ENCODE measurements at places on chromosomes 5 and 9.
A peak's percentile ranks its signal among the peaks of the same experiment; 100 is the strongest.

DNA sequence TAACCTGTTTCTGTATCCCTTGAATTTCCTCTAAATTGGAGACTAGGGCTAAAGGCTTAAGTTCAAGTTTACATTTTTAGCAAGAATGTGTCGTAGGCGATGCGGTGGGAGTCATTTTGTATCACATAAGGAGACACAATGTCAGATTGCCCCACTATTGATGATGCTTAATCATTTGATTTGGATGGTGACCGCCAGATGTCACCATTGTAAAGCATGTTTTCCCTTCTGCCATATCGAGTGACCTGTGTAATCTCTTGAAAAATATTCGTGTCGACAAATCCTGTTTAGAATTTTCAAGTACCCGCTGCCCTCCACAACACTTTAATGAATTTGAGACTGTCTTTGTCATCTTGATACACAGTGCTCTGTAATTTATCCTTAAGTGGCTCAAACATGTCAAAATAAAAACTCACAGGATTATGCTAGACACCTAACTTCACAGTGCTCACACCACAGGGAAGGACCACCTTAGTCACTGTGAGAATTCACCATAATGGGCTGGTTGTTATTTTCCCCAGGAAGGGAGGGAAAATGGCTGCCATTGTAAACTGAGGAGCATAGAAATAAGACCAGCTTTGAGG is 34.5 kb upstream of the SLC46A2 start:
- DNase-seq = no peak

GRCh38 chr5:1139331-1140170 is 27.7 kb upstream of the SLC12A7 start:
- no peak for DNase-seq

DNA sequence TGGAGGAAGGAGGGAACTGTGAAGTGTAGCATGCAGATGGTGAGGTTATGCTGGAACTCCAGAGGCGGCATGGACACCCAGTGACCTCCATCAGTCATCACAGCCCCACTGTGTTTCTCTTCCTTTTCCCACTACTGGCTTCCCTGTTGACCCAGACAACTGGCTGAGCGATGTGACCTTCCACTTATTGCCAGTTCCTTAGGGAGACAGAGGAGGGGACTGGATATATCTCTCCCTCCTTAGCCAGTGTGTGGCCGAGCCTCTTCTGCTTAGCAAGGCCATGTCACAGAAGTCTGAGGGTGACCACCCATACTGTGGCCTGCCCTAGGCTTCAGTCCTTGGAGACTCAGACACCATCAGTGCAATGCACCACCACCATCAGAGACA is 3.0 kb upstream of the PHYKPL start:
- no peak for DNase-seq

- no peak for DNase-seq
Measured at GRCh38 chr5:98110282-98110691, 663.2 kb upstream of the RGMB start.

GRCh38 chr5:87307796-87308423 is 40.2 kb downstream of the RASA1 start:
- no peak for DNase-seq

GRCh38 chr5:96051401-96051830 is 89.8 kb upstream of the ELL2 start:
- no peak for DNase-seq

DNA sequence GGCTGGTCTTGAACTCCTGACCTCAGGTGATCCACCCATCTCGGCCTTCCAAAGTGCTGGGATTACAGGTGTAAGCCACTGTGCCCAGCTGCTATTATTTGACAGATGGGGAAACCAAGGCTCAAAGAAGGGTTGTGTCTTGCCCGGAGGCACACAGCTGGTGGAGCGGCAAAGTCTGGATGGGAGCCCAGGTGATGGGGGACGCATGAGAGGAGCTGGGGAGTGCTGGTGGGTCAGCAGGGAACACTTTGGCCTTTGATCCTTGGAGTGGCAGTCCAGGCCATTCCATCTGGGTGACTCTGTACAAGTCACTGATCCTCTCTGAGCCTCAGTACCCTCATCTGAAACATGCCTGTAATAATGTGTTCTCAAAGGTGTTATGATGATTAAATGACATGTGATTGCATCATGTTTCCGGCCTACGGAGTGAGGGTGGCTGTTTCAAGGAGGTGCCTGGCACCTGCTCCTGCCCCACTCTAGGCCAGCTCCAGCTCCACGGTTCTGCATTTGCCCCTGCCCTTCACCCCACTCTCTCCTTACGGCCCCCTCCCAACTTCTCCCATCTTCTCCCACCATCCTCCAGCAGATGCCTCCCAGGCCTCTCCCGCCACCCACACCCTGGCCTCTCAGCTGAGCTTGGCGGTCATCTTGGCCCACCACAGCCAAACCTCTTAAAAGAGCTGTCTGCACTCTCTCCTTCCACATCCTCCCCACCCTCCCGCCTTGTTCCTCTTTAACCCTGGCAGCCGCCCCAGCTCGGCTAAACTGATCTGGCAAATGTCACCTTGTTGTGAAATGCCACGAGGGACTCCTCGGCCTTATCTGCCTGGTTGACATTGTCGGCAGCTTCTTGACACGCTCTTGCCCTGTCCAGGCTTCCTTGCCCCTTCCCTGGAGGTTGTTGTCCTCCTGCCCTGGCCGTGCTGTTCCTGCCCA is 5.5 kb upstream of the DBN1 start:
- DNase-seq = no peak

DNA sequence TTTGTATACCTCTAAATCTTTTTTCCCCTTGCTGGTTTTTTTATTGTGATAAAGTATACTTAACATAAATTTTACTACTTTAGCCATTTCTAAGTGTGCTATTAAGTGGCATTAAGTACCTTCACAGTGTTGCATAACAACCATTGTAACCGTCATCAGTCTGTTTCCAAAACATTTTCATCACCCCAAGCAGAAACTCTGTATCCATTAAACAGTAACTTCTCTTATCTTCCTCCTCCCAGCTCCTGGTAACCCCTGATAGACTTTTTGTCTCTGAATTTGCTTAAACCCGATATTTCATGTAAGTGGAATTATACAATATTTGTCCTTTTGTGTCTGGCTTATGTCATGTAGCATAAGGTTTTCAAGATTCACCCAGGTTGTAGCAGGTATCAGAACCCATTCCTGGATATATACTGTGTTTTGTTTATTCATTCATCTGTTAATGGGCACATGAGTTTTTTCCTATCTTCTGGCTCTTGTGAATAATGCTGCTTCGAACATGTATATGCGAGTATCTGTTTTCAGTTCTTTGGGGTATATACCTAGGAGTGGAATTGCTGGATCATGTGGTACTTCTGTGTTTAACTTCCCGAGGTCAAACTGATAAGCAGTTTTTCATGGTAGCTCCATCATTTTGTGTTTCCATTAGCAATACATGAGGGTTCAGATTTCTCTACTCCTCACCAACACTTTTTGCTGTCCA is 66.4 kb downstream of the EHMT1 start:
- no peak for DNase-seq

- DNase-seq = no peak
Measured at GRCh38 chr9:35102465-35102768, 514 bp downstream of the STOML2 start.

DNA sequence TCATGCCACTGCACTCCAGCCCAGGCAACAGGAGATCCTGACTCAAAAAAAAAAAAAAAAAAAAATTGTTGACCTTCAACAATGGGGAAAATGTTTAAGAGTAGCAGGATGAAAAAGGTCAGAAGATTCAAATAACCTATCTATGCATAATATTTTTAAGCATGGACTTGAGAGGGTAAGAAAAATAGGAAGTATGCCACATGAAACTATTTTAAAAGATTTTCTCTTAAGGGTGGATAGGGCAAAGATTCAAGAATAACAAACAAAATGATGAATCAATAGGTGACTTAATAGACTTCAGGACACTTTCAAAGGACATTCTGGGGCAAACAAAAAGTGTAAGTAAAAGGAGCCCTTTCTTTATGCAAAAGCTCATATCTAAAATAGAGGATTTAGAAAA is 3.2 kb downstream of the TEX48 start:
- DNase-seq = no peak

GRCh38 chr5:73729329-73729728 is 103.3 kb downstream of the ARHGEF28 start:
- no peak for DNase-seq

DNA sequence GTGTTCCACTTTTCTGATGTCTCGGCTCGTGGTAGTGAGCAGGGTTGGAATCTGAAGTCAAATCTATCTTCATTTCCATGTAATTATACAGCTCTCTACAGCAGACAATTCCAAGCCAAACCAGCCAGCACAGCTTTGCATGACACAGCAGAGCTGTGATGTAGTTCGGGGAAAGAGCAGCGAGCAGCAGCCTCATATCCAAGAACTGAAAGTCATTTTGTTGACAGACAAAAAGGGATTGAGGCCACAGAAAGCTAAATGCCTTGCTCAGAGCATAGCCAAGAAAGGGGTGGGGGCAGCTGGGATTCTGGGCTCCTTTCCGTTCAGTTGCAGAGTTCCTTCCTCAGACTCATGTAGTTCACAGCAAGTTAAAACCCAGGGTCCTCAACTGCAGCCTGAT is 32.1 kb downstream of the LCP2 start:
- no peak for DNase-seq

DNA sequence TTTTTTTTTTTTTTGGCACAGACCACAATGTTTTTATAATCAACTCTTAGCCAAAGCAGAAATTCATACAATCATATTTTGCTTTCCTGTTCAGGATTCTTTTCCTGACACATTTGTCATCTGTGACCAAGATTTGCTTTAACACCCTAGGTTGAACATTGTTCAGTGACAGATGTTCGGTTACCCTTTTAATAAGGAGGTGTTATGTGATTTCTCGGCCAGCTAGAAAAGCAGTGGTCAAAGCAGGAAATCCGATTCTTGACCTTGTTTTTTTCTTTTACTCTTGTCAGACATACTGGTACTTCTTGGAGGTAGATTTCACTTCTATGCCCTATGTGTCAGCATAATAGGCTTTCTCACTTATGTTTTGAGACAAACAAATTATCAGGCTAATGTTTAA is 335.3 kb upstream of the ACTBL2 start:
- DNase-seq = no peak

DNA sequence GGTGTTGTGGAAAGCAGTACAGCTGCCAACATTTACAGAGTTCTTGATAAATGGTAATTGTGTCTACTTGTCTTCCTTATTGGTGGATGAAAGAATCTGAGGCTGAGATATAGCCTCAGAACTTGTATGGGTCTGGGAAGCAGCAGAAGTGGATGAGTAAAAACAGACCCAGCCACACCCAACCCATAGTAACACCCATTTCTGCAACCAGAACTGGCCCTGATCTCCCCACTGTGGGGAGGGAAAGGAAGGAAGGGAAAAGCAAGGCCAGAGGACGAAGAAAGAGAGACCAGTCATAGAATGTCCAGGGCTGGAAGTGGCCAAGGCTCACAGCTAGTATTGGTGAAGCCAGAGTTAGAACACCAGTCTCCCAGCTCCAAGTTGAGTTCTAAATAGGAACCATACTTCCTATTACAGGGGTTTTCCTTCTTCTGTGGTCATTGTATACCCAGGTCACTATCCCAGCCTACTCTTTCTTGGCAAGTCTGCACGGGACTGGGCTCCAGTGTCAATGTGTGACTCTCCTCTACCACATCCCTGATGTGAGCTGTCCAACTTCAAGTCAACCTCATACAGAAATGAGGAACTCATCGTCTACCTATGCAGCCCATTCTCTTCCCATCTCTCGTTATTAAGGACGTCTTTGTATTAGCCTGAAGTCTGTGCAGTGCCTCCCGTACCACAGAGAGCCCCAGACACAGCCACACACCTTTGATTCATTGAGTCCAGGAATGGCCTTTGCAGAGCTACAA is 35.9 kb downstream of the ITK start:
- DNase-seq = no peak

DNA sequence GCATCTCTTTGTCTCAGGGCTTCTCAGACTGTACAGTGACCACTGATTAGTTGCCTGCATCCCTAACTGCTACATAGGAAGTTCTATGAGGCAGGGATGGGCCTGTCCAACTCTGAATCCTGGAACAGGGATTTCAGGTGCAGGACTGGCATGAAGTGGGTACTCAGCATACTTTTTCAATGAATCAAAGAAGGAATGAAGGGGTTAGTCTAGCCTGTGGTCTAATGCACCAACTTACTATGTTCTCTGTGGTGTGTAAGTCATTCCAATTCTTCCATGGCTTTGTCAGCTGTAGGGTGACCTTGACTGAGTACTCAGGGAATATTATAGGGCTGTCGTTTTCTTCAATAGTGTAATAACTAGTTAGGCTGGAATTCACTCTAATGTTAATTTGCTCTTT is 8.3 kb downstream of the COL15A1 start:
- DNase-seq = no peak

- no peak for DNase-seq
Measured at GRCh38 chr9:8346296-8346695, 546.7 kb upstream of the DMAC1 start.

DNA sequence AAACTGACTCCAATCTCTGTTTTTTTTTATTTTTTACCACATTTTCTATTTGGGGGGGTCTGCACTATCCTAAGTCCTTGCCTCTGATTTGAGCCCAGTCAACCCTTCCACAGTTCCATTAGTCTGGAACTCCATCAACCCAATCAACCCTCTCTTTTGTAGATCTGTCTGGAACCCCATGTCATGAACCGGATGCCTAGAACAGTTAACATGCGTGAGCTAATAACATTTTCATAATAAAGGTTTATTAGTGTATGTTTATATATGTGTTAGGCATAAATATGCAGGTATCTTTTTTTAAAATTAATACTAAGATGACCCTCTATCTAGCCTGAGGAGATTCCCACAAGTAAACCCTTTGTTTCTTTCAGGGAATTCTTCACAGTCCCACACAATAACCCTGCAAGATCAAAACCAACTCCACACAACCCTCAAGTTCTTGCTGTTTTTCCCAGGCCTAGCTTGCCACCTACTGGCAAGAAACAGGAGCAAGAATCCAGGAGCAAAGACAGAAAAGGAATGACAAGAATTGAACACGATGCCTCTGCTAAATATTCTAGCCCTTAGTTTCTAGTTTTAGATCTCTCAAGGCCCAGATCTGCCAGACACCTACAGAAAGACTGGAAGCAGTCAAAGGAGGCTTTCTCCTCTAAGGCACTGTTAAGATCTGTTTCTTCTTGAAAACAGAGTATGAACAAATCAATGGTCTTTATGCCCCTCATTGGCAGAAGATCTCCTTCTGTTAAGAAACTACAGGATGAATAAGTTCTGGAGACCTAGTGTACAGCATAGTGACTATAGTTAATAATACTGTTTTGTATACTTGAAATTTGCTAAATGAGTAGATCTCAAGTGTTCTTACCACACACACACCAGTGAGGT is 100.4 kb downstream of the TRIM36 start:
- peak; percentile 30 for DNase-seq

- no peak for DNase-seq
Measured at GRCh38 chr5:92775711-92776615, 805.1 kb downstream of the NR2F1-AS1 start.

- DNase-seq = no peak
Measured at GRCh38 chr9:37424686-37425297, 2.3 kb downstream of the GRHPR start.

- peak; percentile 9 for DNase-seq
Measured at GRCh38 chr5:81506900-81507588, 113.1 kb upstream of the ACOT12 start.
